Breast epithelium (tissue), 4 donors: ENCODE measurements at places on chromosomes 5 and 9. TPM values are rescaled to one million over a fixed set of nuclear protein-coding genes. Genes with fewer than 3 reads are reported as not detected.
A peak's percentile ranks its signal among the peaks of the same experiment; 100 is the strongest.

Gene GLDC
- 0.16 TPM for total RNA-seq

Gene SPATA31D4
- not detected for total RNA-seq

DNA sequence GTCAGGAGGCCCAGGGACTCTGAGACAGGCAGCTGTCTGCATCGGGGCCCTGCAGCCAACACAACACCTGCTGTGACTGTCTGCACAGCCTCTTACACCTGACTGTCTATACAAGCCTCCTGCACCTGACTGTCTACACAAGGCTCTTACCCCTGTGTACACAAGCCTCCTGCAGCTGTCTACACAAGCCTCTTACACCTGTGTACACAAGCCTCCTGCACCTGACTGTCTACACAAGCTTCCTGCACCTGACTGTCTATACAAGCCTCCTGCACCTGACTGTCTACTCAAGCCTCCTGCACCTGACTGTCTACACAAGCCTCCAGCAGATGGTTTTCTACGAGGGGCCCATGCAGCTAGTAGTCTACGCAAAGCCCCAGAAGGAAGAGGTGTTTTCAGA, 18.6 kb downstream of the IRX2 start:
- no peaks in the 10 kb centered on the region for H3K4me1 ChIP-seq
- no peaks in the 10 kb centered on the region for H3K36me3 ChIP-seq
- no peaks in the 10 kb centered on the region for H3K27me3 ChIP-seq
- DNase-seq: no peak
- no peak overlapping the region for H3K27ac ChIP-seq

- H3K27ac ChIP-seq: no peak overlapping the region
- DNase-seq: no peak
- no peak overlapping the region for H3K4me3 ChIP-seq
- no peaks in the 10 kb centered on the region for H3K4me1 ChIP-seq
- H3K27me3 ChIP-seq: no peaks in the 10 kb centered on the region
- H3K36me3 ChIP-seq: no peaks in the 10 kb centered on the region
Measured at GRCh38 chr5:54009357-54009756, 301.0 kb downstream of the ARL15 start.

Gene CCL27
- not detected for total RNA-seq

DNA sequence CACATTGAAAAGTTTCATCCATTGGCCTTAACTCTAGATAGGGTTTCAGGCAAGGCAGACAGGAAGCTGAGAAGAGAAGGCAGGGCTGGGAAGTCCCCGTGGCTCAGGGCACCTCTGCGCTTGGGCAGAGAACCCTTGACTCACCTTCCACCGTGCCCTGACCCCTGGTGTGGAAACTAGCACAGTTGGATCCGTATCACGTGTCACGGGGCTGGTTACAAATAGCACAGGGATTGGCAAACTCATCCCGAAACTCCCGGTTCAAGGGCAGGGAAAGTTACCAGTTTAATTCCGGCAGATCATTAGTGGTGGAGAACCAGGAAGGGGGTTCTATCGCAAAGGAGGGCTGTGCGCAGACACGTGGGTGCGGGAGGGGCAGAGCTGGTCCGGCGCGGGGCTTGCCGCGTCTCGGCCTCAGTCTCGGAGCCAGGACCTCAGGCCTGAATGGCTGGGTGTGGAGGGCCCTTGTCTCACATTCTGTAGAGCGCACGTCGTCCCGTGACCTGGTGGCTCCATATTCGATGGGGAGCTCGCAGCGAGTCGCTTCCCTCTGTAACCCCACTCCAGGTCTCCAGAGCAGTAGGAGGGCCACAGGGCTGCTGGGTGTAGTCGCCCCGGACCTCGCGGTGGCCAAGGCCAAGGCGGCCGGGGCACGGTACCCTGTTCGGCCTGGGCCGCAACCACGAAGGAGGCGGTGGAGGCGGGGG, 771 bp upstream of the TMEM171 start:
- H3K36me3 ChIP-seq: no peaks in the 10 kb centered on the region
- peak overlapping the region; percentile 69 for H3K4me3 ChIP-seq
- DNase-seq: no peak

DNA sequence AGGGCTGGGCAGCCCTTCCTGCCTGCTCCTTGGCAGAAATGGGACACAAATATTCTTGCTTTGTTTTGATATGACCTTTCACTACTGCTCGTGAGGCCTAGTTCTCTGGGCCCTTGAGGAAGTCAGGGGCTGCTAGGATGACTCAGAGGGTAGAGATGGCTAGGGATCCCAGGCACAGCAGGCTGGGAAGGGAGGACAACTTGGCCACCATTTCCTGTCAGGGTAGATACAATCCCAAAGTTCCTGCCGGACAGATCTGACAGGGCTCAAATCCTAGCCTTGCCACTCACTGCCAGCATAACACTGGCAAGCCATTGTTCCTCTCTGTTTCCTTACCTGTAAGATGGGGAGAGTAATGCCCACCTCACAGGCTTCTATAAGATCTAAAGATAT, 31.7 kb upstream of the MEIKIN start:
- DNase-seq: no peak
- no peaks in the 10 kb centered on the region for H3K36me3 ChIP-seq
- no peaks in the 10 kb centered on the region for H3K4me1 ChIP-seq
- no peak overlapping the region for H3K27ac ChIP-seq

Gene LVRN
- total RNA-seq: 72.3 TPM

DNA sequence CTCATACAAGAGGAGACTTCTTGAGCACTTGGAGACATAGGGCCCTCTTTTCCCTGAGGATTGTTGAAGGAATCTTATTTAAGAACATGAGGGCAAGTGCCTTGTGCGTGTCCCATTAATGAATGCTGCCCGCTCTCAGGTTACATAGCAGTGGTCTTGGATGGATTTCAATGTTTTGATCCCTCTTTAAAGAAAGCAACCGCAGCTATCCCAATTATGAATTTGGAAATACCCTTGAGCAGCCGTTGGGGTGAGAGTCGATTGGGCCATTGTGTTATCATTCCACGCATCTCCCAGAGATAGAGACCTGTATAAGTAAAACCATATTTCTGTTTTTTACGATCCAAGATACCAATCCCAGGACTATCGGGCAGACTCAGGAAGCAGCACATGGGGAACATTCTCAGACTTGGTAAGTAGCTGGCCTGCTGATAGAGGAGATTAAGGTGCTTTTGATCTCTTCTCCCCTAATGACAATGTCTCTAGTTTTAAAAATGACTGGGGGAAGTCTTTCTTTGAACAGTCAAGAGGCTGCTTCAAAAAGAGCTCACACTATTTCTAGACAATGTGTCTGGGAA, 145.3 kb downstream of the MACROH2A1 start:
- H3K4me3 ChIP-seq: no peak overlapping the region
- no peaks in the 10 kb centered on the region for H3K27me3 ChIP-seq
- H3K4me1 ChIP-seq: no peaks in the 10 kb centered on the region
- H3K27ac ChIP-seq: no peak overlapping the region
- no peaks in the 10 kb centered on the region for H3K36me3 ChIP-seq

DNA sequence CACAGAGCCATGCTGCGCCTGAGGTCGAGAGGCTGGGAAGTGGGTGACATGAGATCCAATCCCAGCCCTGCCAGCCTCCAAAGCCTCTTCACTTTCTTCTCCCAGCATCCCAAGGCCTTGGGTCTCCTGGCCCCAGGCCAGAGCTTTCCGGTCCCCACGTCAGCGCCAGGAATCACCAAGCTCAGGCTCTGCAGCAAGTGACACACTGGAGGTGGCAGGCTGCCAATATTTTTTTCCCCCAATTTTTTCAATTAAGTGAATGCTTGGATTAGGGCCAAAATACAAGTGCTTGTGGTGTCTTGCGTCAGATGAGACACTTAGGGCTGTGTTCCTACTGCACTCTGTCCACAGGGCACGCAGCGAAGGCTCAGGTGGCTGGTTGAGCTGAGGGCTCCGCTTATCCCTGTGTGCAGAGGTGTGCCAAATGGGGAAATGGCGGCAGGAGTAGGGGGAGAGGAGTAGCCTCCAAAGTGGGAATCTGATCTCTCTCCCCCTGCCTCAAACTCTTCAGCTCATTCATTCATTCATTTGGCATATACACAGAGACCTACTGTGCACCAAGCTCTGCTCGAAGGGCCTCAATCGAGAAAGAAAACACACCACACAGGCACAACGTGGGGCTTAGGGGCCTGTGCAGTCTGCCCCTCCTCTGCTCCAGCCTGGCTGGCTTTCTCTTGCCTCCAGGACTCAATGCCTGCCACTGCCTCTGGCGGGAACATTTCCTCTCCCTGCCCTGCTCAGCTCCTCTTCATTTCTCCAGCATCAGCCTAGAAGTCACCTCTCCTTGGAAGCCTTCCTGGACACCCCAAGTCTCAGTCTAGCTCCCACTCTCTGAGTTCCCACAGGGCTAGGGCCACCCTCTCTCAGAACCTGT, 16.6 kb downstream of the SH3PXD2B start:
- H3K27me3 ChIP-seq: no peaks in the 10 kb centered on the region
- H3K4me3 ChIP-seq: no peak overlapping the region
- H3K36me3 ChIP-seq: no peaks in the 10 kb centered on the region
- peaks cover 9% of the 10 kb centered on the region for H3K4me1 ChIP-seq

GRCh38 chr5:179817890-179818745, 2.6 kb upstream of the SQSTM1 start:
- peak overlapping the region; percentile 100 for H3K27ac ChIP-seq
- peaks cover 24% of the 10 kb centered on the region for H3K4me1 ChIP-seq
- no peak for DNase-seq
- H3K27me3 ChIP-seq: no peaks in the 10 kb centered on the region
- H3K36me3 ChIP-seq: no peaks in the 10 kb centered on the region

DNA sequence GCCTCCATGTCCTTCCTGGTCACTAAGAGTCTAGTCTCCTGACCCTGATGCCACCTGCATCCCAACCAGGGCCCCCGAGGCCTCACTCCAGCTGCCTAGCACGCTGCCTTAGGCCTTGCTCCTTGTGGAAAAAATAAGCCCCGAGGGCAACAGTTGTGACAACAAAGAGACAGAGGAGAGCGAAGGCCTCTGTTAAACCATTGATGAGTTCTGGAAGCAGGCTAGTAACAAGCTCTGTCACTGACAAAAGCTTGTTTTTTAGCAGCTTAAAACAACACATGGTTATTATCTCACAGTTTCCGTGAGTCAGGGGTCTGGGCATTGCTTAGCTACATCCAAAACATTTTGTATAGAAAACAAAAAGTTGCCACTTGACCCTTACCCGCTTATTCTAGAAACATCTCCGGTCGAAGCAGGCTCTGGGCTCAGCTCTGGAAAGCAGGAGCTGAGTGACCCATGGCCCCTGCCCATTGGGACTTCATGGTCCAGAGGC, 48.2 kb upstream of the TBC1D2 start:
- H3K36me3 ChIP-seq: no peaks in the 10 kb centered on the region
- H3K4me1 ChIP-seq: no peaks in the 10 kb centered on the region
- no peak for DNase-seq

- H3K27ac ChIP-seq: no peak overlapping the region
- no peaks in the 10 kb centered on the region for H3K27me3 ChIP-seq
- DNase-seq: no peak
Measured at GRCh38 chr9:107872457-107873192, 383.1 kb upstream of the KLF4 start.

Gene GCNT1
- 10.1 TPM for total RNA-seq

Gene CCL21
- total RNA-seq: 5.9 TPM

GRCh38 chr9:97788763-97789663, 64.0 kb upstream of the FOXE1 start:
- DNase-seq: no peak
- H3K4me3 ChIP-seq: no peak overlapping the region
- H3K27me3 ChIP-seq: no peaks in the 10 kb centered on the region
- no peaks in the 10 kb centered on the region for H3K4me1 ChIP-seq
- no peaks in the 10 kb centered on the region for H3K36me3 ChIP-seq

- H3K27me3 ChIP-seq: no peaks in the 10 kb centered on the region
- peak overlapping the region; percentile 49 for H3K27ac ChIP-seq
- H3K4me3 ChIP-seq: no peak overlapping the region
- H3K4me1 ChIP-seq: no peaks in the 10 kb centered on the region
- no peaks in the 10 kb centered on the region for H3K36me3 ChIP-seq
- no peak for DNase-seq
Measured at GRCh38 chr5:68994645-68995044, 99.2 kb upstream of the SLC30A5 start.

- no peak for DNase-seq
- no peak overlapping the region for H3K4me3 ChIP-seq
- no peaks in the 10 kb centered on the region for H3K4me1 ChIP-seq
Measured at GRCh38 chr5:42467981-42468524, 44.8 kb downstream of the GHR start.

GRCh38 chr5:31285025-31285424, 91.5 kb downstream of the CDH6 start:
- H3K27ac ChIP-seq: no peak overlapping the region
- no peaks in the 10 kb centered on the region for H3K36me3 ChIP-seq
- no peak overlapping the region for H3K4me3 ChIP-seq
- DNase-seq: no peak
- no peaks in the 10 kb centered on the region for H3K4me1 ChIP-seq
- H3K27me3 ChIP-seq: no peaks in the 10 kb centered on the region

Gene IL17B
- total RNA-seq: 5.6 TPM

Gene KCNV2
- not detected for total RNA-seq

DNA sequence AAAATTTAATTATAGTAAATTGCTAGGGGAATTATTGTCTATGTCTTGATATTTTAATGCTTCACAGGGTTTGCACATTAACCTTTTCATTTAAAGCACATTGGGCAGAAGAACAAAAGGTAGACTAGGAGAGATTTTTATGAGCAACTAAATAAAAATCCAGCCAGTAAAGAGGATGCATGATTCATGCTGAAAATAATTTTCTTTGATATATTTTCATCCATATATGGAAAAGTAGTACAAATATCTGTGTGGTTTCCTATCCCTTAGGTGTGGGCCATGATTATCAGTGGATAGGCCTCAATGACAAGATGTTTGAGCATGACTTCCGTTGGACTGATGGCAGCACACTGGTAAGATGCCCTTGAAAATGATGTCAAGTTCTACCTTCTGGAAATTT, 83.1 kb downstream of the VCAN start:
- H3K27ac ChIP-seq: no peak overlapping the region
- no peaks in the 10 kb centered on the region for H3K36me3 ChIP-seq
- no peaks in the 10 kb centered on the region for H3K4me1 ChIP-seq
- H3K4me3 ChIP-seq: no peak overlapping the region
- DNase-seq: no peak
